ENCODE measurements at places on chromosomes 6 and 20.

DNA sequence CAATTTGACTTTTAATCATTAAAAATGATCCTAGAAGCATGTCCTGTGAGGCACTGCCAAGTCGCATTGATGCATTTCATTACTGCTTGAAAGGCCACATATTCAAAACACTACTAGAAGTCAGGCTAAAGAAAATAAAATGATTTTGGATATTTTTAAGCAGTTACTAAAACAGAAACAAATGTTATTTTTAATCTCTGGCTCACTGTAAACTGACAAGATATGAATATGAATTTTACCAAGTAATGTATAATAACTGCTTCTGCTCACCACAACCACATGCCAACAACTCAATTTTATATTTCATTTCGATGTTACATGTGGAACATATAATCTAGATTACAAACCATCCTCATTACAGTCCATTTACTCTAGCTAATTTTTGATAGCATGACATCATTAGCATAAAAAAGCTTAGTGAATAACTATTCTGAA, 90.6 kb downstream of the ATXN1 start:
- no peak for DNase-seq

GRCh38 chr6:85163156-85164080, 286.5 kb upstream of the NT5E start:
- no peak for DNase-seq

DNA sequence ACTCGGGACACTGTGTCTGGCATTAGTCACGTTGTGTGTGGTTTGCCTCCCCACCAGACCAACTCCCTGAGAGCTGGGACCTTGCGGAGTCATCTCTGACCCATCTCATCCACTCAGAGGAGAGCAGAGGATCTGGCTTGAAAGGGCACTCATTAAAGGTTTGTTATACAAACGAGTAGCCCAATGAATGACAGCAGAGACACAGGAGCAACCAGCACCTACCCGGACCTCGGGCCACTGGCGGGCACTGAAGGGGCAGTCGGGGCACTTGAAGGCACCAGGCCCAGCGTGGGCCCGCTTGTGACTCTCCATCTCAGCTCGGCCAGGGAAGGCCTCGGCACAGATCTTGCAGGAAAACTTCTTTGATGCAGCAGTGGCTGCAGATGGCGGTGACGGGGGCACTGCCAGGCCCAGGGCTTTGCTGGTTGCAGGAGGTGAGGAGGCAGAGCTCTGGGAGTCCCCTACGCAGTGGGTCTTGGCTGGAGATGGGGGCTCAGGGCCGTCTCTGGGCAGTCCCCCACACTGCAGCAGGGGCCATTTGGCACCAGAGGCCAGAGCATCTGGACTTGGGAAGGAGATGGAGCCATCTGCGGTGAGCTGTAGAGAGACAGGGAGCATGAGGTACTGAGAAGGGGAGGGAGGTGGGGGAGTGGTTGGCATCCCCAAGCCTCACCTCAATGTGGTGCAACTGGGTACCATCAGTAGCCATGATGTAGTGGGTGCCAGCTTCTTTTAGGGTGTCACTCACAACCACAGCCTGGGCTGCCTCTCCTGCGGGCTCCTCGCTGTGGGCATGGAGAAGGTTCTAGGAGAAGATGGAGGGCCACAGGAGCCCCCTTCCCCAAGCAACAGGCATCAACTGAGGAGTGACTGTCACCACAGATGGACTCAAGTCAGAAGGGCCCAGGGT, 17.7 kb downstream of the PCIF1 start:
- no peak for DNase-seq

- no peak for DNase-seq
Observed at GRCh38 chr6:105326216-105326615, 76.7 kb downstream of the PREP start.

DNA sequence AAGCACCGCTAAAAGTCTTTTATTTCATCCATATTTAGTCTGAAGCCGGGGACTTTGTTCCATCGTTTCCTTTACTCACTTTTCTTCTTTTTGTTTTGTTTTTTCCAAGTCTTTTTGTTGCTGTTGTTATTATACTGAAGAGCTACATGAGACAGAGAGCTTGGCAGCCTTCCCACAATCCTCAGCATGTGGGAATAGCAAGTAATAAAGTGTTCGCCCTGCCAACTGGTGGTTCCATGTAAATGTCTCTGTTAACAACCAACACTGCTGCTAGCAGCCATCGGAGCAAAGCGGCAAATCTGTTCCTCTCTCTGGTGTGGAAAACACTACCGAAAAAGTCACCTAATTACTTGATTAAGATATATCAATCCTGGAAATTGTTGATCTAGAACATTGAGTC, 437.8 kb upstream of the ID4 start:
- DNase-seq, result no peak

DNA sequence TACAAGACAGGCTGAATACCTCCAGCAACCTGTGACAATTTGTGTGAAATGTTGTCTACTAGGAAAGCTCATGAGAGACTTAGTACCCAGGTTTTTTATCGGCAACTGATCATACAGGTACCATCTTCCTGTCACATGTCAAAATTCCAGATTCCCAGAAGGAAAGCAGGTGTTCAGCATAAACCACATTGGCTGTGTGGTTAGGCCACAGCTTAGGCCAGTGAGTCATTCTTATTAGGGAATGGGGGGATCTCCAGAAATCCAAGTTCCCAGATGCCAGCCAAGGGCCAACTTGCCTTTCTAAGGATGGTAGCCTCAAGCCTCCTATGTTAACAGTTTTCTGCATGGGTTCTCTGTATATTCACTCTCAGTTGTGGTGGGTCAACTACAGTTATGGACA, 65.9 kb downstream of the FAM184A start:
- DNase-seq, result no peak

DNA sequence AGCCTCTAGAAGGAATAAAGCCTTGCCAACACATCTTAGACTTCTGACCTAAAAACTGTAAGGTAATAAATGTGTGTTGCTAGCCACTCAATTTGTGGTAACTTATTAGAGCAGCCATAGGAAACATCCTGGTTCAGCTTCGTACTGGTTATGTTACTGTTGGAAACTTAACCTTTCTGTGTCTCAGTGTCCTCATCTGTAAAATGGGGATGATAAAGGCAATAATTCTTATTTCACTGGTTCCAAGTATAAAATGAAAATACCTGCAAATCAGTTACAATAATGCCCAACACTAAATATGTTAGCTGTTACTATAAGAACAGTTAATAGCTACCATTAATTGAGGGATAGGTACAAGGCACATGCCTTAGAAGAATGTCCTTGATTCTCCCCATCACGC, 14.3 kb upstream of the RBPJL start:
- no peak for DNase-seq

- no peak for DNase-seq
Observed at GRCh38 chr6:53244958-53245357, 96.3 kb upstream of the GCM1 start.

GRCh38 chr20:54197621-54198604, 10.0 kb upstream of the PFDN4 start:
- no peak for DNase-seq

- DNase-seq, result no peak
Observed at GRCh38 chr20:47686545-47686944, 98.7 kb downstream of the SULF2 start.

GRCh38 chr20:35560541-35560940, 18.7 kb downstream of the ERGIC3 start:
- no peak for DNase-seq

DNA sequence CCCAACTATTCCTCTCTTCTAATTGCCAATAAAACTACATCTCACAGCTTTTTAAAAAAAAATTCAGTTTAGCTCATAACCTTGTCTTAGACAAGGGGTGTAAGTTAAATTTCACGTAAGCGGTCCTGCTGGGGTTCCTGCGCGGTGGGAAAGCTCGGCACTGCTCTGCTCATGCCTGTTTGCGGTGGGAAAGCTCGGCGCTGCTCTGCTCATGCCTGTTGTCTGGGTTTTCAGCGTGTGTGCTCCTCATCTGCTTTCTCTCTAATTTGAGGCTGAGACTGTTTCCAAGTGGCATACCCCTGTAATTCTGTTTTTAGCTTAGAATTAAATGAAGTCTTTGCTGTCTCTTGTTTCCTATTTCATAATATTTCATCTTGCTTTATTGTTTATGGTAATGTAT, 18.6 kb downstream of the ARID1B start:
- DNase-seq, result no peak

- DNase-seq, result no peak
Observed at GRCh38 chr6:3542032-3542640, 85.3 kb upstream of the SLC22A23 start.

- DNase-seq, result no peak
Observed at GRCh38 chr6:107866606-107867301, 42.6 kb upstream of the SCML4 start.

DNA sequence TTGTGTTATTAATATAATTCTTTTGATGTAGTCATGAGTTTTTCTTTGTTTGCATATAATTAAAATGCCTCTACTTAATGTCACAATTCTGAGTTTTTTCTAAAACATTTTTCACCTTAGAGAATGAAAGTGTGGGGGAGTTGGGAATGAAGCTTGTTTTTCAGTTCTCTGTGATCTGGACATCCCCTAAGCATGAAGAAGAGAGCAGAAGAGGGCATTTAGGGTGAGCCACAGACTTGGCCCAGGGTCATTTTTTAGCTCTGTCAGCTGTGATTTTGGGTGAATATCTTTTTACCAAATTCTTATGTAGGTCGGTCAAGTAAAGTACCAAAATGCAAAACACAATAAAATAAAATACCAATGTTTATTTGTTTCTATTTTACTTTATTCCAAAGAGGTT, 3.9 kb downstream of the OTOR start:
- DNase-seq, result no peak

DNA sequence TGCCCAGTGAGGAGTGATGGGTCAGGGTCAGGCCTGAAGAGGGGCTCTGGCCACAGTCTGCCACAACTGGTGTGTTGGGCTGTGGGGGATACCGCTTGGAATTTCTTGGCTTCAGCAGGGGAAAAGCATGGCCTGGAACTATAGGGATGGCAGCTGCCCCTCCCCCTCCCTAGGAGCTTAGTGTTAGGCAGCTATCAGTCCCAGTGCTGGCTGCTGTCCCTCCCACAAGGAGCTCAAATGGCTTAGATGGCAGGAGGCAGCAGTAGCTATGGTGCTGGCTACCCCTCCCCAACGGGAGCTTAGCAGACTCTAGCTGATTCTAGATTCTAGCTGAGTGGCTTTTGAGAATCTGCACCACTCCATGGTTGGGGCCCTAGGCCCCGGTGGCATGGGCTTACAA, 414.5 kb upstream of the HSF2 start:
- no peak for DNase-seq

DNA sequence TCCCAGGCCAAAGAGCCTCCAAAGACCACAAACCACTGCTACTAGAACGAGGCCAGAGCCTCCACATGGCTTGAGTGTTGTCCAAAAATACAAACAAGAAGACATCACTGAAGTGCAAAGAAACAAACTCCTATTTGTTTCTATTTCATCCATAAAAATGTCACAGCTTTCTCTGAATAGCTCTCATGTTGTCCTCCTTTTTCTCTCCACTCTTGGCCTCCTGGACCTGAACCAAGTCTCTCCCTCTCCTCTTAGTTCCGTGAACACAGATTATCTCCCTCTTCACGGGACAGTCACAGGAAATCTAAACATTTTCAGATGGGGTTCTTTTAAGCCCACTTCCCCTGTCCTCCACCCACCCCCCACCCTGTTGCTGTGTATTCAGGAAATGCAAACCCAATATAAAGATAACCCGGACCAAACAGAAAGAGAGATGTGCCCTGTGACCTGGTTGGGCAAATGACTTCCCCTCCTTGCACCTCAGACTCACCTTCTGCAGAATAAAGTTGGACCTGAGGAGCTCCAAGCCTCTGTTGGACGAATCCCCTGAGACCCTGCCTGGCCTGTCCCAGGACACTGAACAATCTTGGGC, 75.8 kb upstream of the MRPS10 start:
- DNase-seq, result no peak

- no peak for DNase-seq
Observed at GRCh38 chr6:163986313-163986712, 571.8 kb downstream of the QKI start.

GRCh38 chr6:131789219-131789618, 18.6 kb upstream of the ENPP1 start:
- DNase-seq, result no peak

GRCh38 chr6:2387445-2387844, 142.0 kb upstream of the GMDS start:
- no peak for DNase-seq

- peak; percentile 64 for DNase-seq
Observed at GRCh38 chr20:2698186-2698817, 5.7 kb downstream of the EBF4 start.

DNA sequence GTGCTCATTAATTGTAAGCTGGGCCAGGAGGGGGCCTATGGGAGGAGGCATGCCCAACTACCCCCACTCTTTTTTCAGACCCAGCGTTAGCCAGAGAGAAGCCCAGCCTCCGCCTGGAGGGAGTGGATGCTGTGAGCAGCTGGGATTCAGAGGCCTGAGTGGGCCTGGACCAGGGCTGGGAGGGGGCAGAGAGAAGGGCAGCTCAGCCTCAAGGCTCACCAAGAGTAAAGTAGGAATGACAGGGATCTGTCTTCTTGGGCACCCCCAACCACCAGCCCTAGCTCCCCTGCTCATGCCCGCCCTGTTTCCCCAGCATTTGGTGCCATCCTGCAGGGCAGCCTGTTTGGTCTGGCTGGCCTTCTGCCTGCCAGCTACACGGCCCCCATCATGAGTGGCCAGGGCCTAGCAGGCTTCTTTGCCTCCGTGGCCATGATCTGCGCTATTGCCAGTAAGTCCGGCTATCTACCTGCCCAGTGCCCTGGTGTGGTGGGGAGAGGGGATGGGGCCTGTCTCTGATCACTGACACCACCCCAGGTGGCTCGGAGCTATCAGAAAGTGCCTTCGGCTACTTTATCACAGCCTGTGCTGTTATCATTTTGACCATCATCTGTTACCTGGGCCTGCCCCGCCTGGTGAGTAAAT, 6.8 kb downstream of the SLC29A1 start:
- DNase-seq, result no peak

- no peak for DNase-seq
Observed at GRCh38 chr6:53910834-53911233, 116.0 kb downstream of the LRRC1 start.

GRCh38 chr6:151029970-151030369, 164.5 kb downstream of the MTHFD1L start:
- DNase-seq, result no peak

- no peak for DNase-seq
Observed at GRCh38 chr6:150732765-150733539, 132.6 kb upstream of the MTHFD1L start.

DNA sequence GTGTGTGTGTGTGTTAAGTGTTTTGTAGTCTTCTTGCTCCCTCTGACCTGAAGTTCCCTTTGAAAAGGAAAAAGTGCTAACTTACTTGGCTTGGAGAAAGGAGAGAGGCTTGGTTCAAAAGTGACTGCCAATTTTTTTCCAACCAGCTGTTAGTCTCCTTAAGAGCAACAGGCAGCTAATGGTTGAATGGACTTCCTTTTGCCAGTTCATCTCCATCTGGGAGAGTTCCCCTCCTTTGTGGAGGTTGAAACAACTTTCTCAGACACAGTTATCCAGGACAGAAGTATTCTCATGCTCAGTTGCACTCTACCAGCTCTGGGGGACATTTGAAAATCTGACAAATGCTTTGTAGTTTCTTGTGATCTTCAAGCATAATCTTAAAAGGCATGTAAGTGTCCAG, 4.5 kb downstream of the RIPOR2 start:
- no peak for DNase-seq

Data from type B pancreatic cell (in vitro differentiated cells).